ENCODE measurements at places on chromosomes 3 and 15. TPM values are rescaled to one million over a fixed set of nuclear protein-coding genes. Genes with fewer than 3 reads are reported as not detected.

- no peak for DNase-seq
Observed at GRCh38 chr3:185561374-185561943, 9.1 kb upstream of the LIPH start.

Gene KIF15
- total RNA-seq = 0.30 TPM

DNA sequence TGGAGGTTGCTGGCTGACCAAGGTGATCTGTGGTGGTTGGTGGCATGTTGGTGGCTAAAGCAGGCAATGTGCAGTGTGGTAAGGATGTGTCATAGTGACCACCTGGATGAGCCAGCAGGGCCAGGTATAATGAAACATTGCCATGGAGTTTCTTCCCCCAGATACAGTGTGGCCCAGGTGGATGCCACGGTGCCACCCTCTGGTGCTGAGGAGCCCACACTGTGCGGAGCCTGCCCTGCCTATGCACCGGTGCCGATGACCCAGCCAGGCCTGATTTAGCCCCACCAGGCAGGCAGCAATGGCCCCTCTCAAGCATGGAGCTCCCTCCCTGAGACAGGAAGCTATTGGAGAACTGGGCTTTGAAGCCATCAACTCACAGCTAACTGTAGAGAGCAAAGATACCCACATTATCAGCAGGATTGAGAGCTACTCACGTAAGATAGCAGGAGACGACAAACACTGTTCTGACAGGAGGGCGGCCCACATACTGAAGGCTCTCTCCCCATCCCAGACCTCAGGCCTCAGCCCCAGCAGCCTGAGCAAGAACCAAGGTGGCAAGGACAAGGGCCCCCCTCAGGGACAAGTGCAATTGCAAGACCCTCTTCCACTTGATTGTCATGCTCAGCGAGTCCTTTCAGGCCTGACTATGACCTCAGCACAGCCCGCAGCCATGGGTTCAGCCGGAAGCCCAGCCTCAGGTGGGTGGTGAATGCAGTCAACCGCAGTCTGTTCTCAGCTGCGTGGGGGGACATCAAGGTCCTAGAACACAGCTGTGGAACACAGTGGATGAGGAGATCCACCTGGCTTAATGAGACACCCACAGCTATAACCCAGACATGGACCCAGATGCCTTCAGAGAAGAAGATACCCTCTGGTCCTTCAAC, 82.8 kb upstream of the CDV3 start:
- peak; percentile 69 for DNase-seq

- no peak for DNase-seq
Observed at GRCh38 chr3:12750658-12751071, 8.4 kb downstream of the TMEM40 start.
